ENCODE measurements at places on chromosomes 3 and 15.
A peak's percentile ranks its signal among the peaks of the same experiment; 100 is the strongest.

DNA sequence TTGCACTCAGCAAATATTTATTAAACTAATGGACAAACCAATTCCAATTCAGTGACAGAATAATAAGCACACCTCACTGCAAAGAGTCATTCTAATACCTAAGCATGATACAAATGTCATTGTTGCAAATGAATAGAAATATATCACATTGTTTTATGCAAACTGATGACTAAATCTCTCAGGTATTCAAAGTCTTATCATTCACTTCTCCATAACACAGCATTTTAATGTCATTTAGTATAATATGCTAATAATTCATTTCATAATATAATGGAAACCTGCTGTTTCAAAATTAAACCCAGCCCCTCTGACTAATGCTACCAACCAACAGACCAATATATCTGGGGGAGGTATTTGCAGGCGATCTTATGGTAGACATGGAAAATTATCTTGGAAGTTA lies 71.8 kb downstream of the FGF7 start:
- peak; percentile 64 for DNase-seq

GRCh38 chr15:89155656-89156055 lies 65.7 kb downstream of the RLBP1 start:
- DNase-seq, result no peak

DNA sequence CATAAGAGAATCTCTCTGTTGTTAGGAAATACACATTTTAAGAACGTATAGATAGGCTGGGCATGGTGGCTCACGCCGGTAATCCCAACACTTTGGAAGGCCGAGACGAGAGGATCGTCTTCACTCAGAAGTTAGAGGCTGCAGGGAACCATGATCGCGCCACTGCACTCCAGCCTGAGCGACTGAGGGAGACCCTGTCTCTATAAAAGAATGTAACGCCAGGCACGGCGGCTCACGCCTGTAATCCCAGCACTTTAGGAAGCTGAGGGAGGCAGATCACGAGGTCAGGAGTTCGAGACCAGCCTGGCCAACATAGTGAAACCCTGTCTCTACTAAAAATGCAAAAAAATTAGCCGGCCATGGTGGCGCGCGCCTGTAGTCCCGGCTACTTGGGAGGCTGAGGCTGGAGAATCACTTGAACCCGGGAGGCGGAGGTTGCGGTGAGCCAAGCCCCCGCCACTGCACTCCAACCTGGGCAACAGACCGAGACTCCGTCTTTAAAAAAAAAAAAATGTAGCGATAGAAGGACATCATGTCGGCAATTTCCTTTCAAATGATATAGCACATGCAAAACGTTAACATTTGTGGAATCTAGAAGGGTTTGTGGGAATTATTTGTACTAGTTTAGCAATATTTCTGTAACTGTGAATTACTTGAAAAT lies 730 bp upstream of the RPL14 start:
- no peak for DNase-seq

DNA sequence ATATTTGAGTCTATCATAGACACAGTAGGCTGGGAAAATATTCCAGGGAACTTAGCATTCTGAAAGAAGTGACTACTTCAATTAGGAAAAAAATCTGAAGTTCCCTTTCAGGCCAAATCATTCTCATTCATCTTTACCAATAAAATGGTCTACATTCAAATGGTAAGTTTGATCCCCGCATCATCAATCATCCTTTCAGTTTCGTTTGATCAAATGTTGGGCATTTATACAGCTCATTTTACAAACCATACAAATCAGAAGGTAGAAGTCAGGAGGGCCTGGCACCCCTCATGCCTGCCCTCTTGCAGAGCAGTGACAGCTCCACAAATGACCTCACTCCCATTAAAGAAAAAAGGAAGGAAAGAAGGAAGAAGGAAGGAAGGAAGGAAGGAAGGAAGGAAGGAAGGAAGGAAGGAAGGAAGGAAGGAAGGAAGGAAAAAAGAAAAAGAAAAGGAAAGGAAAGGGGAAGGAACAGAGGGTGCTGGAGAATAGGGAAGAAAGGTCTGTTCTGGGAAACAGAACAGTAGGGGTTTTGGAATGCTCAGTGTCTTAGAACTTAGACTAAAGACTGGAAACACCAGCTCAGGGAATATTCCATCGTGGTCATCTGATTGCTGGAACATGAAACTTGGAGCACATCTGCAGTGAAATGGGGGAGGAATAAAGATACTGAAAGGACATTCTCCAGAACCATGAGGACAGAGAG lies 86.1 kb downstream of the XXYLT1 start:
- no peak for DNase-seq

GRCh38 chr3:132394320-132394719 lies 23.0 kb upstream of the DNAJC13 start:
- DNase-seq, result peak; percentile 72

GRCh38 chr15:55879181-55879580 lies 114.2 kb downstream of the NEDD4 start:
- DNase-seq, result peak; percentile 25

DNA sequence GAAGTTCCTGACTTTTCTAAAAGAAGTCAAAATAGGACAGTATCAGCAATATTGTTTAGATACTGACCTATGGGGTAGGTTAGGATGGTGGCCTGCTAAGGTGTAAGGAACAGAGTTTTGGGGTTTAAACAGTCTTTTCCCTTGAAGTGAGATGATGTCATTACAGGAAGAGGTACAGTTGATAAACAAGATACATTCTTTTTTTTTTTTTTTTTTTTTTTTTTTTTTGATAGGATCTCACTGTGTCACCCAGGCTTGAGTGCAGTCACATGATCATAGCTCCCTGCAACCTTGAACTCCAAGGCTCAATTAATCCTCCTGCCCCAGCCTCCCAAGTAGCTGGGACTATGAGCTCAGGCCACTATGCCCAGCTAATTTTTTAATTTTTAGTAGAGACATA lies 33.3 kb downstream of the SLC25A36 start:
- no peak for DNase-seq

DNA sequence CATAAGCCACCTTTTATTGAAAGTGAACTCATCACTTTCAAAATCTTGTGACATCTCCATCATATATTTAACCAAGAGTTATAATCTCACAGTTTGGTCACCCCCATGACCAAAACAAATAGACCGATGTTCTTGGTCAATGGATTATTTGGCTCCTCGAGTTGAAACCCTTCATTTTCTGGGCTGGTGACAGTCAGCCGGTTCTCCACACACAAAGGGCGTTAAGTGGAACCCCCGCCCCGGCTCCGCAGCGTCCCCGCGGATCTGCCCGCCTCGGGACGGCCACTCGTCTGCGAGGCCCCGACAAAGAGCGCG lies 772 bp downstream of the TSPAN3 start:
- no peak for DNase-seq

Data from fibroblast of skin of abdomen (primary cell).